ENCODE measurements at places on chromosomes 4 and X.

DNA sequence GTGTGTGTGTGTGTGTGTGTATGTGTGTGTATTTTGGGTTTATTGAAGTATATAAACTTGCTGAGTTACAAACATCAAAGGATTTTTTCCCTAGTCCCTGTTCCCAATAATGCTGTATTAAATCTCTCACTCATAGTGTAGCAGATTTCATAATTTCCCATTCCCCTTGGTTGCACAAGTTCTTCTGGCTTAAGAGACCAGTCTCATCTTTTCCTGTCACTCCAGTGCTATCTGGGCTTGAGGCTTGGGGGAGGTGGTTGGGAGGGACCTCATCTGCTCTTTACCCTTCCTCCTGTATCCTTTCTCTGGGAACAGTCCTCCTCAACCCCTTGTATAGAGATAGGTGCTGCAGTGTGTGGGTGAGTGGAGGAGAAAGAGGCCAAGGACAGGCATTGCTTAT lies 285.4 kb upstream of the BOD1L1 start:
- no peak for DNase-seq

DNA sequence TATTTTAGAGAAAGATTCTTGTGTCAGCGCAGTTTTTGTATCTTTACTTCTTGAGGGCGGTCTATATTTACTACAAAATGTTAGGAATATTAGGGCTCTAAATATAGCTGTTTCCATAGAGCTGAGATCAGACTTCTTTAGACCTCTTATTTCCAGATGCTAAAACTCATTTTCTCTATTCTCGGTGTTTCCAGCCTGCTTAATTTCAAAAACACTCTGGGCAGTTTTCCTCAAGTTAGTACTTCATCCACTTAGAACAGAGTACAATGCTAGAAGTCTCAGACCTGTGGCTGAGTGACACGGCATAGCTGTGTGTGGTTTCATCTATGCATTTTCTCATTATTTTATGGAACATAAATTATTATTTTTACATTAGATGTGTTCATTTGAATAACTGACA lies 346.6 kb downstream of the PABPC4L start:
- no peak for DNase-seq

GRCh38 chrX:3440981-3441380 lies 94.5 kb upstream of the MXRA5 start:
- DNase-seq = no peak

DNA sequence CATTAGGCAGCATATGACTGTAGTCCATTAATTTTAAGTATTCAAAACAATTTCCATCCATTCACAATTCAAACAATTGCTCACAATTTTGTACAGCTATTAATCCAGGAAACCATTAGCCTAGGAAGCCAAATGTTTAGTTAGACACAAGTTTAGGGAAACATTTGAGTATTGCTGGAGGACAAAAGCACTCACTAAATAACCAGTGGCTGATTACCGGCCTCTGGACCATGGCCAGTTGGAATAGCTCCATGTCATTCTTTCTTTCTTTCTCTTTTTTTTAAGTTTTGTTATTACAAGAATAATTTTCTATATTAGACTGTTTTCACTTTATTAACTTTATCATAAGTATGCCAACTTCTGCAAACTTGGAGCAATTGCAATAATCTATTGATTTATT lies 31.3 kb downstream of the TRIML2 start:
- no peak for DNase-seq

DNA sequence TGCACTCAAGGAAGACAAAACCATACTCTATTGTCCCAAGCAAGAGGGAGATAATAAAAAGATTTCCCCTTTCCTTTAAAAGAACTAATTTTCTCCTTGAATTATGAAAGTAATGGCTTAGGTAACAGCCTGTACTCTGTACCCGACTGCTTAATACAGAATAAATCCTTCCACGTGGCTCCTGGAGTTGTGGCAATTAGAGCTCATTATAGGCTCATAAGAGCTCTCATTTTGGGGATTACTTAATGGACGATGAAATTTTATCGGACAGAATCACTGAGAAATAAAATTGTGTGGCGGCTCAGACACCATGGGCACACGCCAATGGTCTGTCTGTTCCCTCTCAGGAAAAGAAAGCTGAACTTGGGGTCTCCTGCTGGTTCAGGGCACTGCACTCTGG lies 2.8 kb upstream of the GSX2 start:
- no peak for DNase-seq

DNA sequence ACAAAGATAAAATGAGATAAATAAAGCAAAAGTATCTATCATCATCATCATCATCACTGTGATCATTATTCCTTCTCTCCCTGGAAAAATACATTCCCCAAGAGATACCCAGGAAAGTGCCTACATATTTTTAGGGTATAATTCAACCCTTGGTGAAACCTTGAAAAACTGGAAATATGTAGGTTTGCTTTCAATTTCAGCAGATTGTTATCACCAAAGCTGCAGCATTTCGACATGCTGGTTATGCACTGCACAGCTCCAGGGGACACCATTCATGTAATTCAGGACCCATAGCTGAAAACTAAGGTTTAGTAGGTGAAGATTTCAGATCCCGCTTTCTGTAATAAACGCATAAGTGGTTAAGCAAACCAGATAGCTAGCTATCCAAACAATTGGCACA lies 28.4 kb upstream of the FBXW7 start:
- no peak for DNase-seq

DNA sequence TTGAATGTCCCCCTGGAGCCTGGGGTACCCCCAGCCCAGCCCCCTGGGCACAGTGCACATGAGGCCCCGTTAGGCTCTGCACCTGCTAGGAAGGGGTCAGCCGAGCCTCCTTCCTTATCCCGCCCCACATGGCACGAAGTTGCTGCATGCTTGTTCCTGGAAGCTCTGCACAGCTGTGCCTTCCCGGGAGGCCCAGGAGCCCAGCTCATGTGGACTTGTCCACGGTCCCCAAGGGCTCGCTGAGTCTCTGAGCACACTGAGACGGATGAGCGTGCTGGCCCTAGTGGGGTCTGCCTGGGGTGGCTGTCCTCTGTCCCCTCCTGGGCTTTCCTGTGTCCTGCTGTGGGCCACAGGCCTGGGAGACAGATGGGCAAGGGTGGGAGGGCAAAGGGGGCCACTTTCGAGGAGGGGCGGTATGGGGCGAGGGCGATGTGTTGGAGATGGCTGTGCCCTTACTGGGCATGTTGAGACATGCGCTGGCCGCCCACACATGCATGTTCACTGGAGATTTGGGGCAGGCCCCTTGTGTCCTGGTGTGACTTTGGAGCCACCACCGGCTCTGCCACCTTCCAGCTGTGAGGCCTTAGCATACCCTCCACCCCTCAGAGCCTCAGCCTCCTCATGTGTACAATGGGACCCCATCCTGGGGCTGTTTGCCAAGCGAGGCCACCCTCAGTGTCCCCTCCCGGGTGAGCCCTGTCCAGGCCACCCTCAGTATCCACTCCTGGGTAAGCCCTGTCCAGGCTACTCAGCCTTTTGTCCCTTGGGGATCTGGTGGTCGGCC lies 237.6 kb downstream of the AFAP1 start:
- DNase-seq = no peak

GRCh38 chr4:186757696-186758355 lies 34.2 kb upstream of the FAT1 start:
- no peak for DNase-seq

DNA sequence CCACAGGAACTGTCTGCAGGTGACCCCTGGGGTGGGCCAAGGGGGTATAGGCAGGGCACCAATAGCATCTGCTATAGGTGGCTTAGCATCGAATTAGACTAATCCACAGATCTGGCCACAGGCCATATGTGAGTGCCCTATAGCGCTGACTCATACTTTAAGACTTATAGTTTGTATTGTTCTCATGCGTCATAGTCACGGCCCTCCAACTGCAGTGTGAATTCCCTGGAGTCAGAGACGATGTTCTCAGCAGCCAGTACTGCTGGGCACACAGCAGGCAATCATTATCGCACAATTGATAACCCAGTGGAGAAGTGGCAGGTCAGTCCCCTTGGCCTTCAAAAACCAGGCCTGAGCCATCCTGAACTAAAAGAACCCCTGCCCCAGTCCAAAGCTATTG lies 58.1 kb downstream of the ADGRG2 start:
- no peak for DNase-seq

GRCh38 chrX:46630141-46630540 lies 56.6 kb downstream of the CHST7 start:
- no peak for DNase-seq

DNA sequence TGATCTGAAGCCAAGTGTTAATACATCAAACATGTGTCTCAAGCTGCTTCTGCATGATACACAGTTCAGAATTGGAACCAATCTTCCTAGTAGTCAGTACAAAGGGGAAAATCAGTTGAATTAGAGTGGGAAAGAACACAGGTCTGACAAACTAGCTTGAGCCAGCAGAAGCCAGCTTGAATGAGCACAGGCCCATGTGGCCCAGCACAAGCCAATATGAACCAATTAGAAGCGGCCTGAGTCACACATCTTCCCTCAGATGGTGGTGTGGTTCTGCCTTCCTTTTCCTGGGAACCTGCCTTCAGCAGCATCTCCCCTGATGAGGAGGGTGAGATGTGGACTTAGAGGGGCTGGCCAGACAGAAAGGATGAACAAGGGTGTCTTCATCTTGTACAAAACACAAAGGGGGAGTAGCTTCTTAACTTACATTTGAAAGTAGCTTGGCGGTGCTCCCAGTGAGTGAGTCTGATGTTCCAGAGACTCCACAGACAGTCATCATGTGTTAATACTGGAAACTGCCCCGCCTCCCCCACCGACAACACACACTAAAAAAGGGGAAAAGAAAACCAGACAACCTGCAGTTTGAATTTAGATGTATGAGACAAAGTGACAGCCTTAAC lies 72.0 kb downstream of the FRMPD4 start:
- DNase-seq = no peak

GRCh38 chr4:110867981-110868720 lies 245.3 kb upstream of the PITX2 start:
- DNase-seq = no peak

GRCh38 chr4:1723131-1723801 lies 1.9 kb downstream of the TACC3 start:
- DNase-seq = no peak

DNA sequence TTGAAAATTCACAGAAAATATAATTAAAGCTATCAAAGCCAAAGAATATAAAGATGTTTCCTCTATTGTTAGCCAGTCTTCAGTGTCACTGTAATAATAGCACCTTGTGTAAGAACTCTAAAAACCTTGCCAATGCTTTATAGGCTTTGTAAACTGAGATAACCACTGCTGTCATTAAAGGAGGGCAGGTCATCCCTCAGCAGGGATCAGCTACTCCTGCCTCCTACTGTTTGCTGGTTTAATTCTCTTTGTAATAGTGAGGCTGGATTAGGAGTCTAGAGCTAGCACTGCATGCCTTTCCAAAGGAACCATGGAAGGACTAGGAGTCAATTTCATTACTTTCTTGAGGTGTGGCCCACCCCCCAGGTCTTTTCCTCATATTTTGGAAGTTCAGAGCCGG lies 46.2 kb downstream of the FHIP1A start:
- no peak for DNase-seq

DNA sequence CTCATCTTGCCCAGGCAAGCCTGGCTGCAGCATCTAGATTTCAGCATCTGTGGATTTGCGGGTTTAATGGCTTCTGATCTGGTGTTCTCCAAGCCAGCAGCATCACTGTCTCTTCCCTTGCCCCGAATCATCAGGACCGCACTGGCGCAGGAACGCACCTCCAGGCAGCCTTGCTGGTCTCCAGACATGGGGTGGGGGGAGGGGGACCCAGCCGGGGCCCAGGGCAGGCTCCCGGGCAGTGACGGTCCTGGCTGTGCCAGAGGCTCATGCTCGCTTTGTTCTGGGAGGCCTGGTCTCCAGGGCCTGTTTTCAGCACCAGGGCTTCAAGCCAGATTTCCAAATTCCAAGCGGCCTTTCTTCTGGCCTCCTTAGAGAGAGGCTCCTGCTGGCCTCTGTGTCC lies 4.9 kb downstream of the CFAP99 start:
- DNase-seq = no peak

DNA sequence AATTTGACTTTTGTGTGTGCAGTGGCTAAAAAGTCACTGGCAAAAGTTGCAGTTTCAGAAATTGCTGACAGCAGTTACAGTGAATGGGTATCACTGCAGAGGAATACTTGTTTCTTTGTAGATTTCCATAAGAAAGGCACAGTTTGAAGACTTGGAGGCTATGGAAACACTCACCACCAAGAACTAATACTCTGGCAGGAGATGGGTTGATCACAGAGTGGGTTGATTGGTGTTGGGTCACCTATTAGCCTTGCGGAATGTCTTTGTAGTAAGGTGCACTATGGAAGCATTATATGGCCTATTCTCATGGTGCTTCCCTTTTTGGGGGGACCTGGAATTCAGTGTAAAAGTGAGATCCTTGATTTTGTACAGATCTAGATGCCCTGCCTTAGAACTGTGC lies 502.8 kb downstream of the CFAP47 start:
- no peak for DNase-seq

- DNase-seq = no peak
Observed at GRCh38 chrX:147699061-147699460, 212.7 kb upstream of the FMR1 start.

DNA sequence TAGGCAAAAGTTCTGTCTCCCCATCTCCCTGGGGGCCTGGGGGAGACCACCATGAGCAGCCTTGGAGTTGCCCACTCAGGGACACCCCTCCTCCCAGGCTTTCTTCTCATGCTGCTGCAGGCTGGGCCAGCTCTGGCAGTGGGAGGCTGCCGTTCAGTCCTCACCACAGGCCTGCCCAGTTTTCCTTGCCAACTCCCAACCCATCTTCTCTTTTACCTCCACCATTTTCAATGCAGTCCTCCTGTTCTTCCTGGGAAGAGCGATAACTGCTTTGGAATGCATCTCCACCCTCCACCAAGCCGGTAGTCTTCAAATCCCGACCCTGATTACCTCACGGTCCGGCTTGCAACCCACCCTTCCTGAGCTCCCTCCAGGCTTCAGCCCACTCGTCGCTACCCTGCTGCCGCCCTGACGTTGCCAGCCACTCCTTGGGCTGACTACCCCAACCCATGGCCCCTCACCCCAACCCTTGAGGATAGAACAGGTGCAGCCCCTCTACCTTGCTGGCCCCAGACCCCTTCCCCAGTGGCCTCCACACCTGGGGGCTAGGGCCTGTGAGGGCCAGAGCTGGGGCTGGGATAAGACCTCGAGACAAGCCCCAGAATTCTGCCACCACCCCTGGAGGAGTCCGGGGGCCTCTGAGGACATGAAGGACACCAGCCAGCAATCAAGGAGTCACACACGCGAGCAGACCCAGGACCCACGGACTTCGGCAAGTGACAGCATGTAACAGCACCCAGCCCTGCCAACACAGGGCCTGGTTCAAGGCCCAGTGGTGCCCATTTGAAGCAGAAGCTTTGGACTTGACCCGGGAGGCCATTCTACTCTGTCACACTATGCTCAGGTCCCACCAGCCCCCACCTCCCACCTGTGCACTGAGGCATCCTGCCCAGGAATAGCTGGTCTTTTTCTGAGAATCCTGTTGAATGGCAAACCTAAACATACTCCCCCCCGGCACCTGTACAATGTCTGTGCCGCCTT lies 9.2 kb downstream of the WDR1 start:
- no peak for DNase-seq

DNA sequence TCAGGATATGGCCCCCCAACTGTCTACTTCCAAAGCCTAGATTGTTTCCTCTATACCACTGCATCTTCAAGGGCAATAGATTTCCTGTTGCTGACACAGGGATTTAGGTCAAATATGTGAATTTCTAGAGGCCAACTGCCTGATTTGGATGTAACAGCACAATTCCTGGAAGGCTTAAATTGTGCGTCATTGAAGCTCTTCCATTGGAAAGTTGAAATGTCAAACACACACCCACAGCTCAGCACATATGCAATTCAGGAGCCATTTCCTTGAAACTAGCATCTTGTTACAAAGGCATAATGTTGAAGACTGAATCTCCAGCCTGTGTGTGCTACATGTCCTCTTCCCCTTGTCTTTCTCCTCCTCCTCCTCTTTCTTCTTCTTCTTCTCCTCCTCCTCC lies 158.6 kb downstream of the STK32B start:
- DNase-seq = no peak
